ENCODE measurements at places on chromosomes 2 and 18. TPM values are rescaled to one million over a fixed set of nuclear protein-coding genes. Genes with fewer than 3 reads are reported as not detected.

COX5B gene
- 513 TPM for total RNA-seq

LIMS2 gene
- 20.5 TPM for total RNA-seq

CPLX4 gene
- not detected for total RNA-seq

CFAP53 gene
- total RNA-seq, result 0.34 TPM

TMEM198 gene
- total RNA-seq, result 1.5 TPM

C1QL2 gene
- total RNA-seq, result not detected

KLHL29 gene
- 7.6 TPM for total RNA-seq

CHRND gene
- total RNA-seq, result not detected

VSNL1 gene
- not detected for total RNA-seq

All from subcutaneous adipose tissue (tissue), 4 donors.